Stimulated activated CD8-positive, alpha-beta memory T cell treated with anti-CD3 and anti-CD28 coated beads, Interleukin-4, amount 100 ng/mL, for 24 hours (primary cell): ENCODE measurements at places on chromosomes 16 and 17.

- no peak for DNase-seq
Measured at GRCh38 chr17:73492821-73493814, 151.1 kb downstream of the SDK2 start.

GRCh38 chr17:38969281-38969680 lies 2.1 kb upstream of the FBXO47 start:
- DNase-seq, result no peak

GRCh38 chr17:31269578-31269983 lies 27.5 kb downstream of the OMG start:
- no peak for DNase-seq

DNA sequence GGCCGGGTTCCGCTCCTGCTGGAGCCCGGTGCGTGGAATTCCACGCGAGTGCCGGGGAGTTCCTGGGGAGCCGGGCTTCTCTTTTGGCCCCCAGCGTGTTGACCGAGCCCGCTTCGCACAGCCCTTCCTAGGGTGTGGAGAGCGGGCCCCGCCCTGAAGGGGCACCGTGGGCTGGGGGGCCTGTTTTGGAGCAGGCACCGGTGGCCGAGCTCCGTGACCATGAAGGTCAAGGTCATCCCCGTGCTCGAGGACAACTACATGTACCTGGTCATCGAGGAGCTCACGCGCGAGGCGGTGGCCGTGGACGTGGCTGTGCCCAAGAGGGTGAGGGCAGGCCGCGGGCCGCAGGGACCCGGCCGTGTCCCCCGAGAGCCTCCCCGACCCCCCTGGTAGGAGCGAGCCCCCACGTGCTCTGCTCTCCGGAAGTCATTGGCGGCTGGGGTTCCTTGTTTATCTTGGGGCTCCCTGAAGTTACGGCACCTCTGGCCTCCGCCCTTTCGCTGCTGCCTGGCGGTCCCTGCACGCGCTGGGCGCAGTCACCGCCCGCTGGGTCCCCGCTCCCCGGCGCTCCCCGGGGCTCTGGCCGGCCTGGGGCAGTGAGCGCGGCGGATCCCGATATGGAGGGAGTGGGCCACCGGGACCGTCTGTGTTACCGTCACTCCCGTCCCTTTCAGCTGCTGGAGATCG lies 528 bp downstream of the HAGHL start:
- no peak for DNase-seq

GRCh38 chr16:75234856-75235696 lies 16.3 kb downstream of the CTRB1 start:
- no peak for DNase-seq

DNA sequence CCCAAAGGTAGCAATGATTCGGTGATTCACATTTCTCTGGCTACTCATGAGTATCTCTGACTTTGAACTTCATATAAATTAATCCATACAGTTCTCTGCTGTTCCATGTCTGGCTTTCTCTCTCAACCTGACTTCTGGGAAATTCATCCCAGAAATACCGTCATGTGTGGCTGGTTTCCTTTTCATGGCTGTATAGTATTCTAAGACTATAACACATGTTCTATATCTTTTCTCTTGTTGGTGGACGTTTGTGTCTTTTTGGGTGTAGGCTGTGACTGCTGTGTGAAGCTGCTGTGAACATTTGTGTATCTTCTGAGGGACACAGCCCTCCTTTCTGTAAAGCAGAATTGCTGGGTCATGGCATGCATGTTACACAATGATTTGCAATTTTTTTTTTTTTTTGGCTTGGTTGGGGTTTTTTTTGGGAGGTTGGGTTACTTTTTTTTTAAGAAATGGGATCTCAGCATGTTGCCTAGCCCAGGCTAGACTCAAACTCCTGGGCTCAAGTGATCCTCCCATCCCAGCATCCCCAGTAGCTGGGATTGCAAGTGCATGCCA lies 6.3 kb downstream of the TTYH2 start:
- no peak for DNase-seq

GRCh38 chr17:50536683-50537646 lies 4.4 kb downstream of the EPN3 start:
- DNase-seq, result no peak

- peak; percentile 28 for DNase-seq
Measured at GRCh38 chr17:50169121-50169764, 3.4 kb downstream of the SGCA start.

- DNase-seq, result no peak
Measured at GRCh38 chr17:66684731-66685130, 150.2 kb upstream of the CACNG5 start.

- DNase-seq, result no peak
Measured at GRCh38 chr17:35147375-35147905, at the start of gene UNC45B. UNC45B (plus strand) TSS chr17:35147817; CDS start chr17:35148264, 447 bp downstream.

DNA sequence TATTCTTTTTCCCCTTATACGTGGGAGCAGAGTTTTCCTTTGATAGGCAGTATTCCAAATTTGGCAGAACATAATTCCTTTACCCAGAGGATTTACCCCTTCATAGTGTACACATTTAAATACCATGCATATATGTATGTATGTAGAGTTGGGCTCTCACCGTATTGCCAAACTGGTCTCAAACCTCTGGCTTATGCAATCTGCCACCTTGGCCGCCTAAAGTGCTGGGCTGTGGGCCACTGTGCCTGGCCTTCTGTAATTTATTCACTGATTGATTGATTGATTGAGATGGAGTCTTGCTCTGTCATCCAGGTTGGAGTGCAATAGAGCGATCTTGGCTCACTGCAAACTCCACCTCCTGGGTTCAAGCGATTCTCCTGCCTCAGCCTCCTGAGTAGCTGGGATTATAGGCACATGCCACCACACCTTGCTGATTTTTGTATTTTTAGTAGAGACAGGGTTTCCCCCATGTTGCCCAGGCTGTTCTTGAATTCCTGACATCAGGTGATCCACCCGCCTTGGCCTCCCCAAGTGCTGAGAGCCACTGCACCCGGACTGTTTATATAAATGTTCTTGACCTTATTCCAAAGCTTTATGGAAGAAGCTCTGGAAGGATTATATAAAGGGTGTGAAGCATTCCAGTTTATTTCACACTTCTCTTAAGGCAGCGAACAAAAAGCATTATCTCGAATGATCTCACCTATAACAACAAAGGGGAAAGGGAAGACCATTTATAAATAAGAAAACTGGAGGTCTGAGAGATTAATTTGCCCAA lies 14.9 kb downstream of the GLG1 start:
- DNase-seq, result no peak

GRCh38 chr17:15404106-15405057 lies 63.0 kb upstream of the TEKT3 start:
- DNase-seq, result no peak

DNA sequence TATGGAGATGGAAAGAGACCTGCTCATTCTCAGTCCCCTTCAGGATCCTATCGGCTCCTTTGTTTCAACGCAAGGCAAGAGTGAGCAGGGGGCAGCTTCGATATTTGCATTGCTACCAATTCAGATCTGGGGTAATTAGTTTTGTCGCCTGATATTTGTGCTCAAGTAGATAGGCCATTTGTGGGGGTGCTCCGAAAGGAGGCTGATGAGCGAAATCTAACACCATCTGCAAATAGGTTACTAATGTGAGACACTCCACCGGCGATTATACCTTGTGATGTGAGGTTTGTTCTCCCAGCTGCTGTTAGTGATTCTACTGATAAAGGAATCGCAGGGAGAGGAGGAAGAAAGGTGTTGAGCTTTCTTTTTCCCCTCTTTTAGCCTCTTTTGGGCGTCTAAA lies 31.5 kb downstream of the WSCD1 start:
- DNase-seq, result no peak

- DNase-seq, result no peak
Measured at GRCh38 chr16:8588682-8589056, 1.6 kb downstream of the TMEM114 start.

GRCh38 chr16:81456523-81457325 lies 12.1 kb downstream of the CMIP start:
- no peak for DNase-seq

DNA sequence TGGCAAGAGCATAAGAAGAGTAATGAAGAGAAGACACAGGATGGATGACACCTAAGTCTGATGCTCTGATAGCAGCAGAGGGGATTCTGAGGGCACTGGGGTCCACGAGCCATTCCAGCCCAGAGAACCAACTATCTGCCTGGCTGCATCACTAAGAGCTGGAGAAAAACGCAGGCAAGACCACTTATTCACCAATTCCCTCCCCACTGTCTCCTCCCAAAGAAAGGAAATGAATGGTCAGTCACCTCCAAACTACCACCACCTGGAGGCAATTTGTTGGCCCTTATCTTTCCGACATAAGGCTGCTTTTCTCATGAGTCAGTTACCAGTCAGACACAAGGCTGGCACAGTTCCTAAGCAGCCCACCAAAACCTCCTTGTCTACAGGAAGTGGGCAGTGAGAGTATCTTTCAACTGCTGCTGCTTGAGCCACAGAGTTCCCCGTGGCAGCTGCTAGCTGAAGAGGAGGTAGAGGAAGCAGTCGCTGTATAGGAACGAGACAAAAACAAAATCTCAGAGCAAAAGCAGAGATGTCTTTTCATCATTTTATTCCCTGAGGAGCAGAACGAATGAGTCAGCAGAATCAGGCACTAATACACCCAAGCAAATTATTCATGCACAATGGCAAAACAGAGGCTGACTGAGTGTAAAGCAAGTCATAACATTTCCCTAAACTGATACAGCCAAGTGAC lies 111.1 kb downstream of the SMG6 start:
- DNase-seq, result peak; percentile 57

GRCh38 chr17:58575511-58575910 lies 61.1 kb upstream of the MTMR4 start:
- no peak for DNase-seq

GRCh38 chr17:31490019-31490650 lies 98.7 kb downstream of the RAB11FIP4 start:
- DNase-seq, result no peak

DNA sequence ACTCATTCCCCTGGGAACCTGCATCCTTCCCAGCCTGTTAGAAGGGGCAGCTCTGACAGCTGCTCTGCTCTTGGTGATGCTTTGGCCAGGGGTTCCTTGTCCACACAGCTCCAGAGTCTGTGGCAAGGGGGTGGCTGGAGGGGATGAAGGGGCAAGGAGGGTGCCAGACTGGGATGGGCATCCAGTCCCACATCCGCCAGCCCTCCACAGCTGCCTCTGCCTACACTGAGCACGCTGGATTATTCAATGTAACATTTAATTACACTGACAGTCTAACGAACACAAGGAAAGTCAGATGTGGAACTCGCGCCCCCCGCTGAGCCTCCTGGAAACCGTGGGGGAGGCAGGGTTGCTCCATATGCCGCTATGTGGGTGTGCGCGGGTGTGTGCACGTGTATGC lies 101.1 kb downstream of the C16orf78 start:
- no peak for DNase-seq

DNA sequence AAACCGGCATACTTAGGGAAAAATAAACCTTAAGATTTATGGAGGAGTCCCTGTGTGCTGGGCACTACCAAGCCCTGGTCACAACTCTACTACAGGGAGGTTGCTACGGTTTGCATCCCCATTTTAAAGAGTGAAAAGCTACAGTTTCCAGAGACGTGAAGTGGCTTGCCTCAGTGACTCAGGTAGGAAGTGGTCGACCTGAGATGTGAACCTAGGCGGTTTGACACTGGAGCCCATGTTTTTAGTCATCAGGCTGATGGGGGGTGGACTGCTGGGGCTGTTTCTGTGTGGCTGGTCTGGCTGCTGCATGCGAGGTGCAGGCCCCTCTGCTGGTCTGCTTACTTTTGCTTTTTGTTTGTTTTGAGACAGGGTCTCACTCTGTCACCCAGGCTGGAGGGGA lies 6.6 kb downstream of the COX6A2 start:
- peak; percentile 55 for DNase-seq
